NCI-H1105 (cell line): ENCODE measurements at places on chromosomes 5 and 9.

DNA sequence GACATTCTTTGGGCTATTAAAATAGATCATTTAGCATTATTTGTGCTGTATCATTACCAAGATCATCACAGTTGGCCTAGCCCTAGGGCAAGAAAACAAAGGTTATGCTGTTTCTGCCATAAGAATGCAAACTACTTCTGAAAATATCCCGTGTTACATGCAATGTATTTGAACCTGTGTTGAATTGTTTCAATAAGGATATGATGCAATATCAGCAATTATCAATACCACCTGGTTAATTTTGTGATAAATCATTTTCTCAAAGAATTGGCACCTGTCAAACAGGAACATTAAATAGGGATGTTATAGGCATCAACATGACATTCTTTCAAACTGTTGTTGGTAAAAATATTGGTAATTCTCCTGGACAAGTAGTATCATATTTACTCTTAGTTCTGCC is 2002.0 kb upstream of the CDH9 start:
- no peak for DNase-seq

DNA sequence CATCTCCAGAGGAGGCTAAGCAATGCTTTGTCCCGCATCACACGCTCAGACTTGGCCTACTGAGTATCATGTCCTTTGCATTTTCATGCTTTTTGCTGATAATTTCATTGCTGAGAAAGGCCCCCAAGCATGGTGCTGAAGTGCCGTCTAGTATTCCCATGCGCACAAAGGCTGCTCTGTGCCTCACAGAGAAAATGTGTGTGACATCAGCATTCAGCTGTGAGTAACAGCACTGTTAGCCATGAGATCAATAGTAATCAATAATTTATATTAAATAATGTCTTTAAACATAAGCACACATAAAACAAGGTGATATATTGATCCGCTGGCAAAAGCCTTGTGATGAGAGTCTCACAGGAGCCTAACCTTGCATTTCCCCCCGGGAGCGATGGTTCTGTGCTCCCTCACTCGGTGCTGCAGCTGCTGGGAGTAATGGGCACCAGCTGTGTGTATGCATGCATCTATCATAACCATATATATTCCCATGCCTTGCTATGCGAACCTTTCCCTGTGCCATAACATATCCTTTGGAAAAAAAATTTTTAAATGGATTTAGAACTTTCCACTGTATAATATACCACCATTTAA is 50.4 kb upstream of the RNF130 start:
- no peak for DNase-seq

- no peak for DNase-seq
These were observed 118.1 kb upstream of the CCDC112 start for GRCh38 chr5:115414406-115415142.

GRCh38 chr5:167485061-167485774 is 806.2 kb upstream of the WWC1 start:
- no peak for DNase-seq

DNA sequence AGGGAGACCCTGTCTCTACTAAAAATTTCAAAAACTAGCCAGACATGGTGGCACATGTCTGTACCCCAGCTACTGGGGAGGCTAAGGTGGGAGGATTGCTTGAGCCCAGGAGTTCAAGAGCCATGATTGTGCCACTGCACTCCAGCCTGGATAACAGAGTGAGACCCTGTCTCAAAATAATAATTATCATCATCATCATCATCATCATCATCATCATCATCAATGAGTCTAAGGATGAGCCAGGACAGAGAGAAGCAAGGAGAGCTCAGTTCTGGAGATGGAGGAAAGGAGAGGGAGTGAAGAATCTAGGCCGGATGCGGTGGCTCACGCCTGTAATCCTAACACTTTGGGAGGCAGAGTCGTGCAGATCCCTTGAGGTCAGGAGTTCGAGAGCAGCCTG is 36.7 kb upstream of the MATR3 start:
- DNase-seq, result no peak

DNA sequence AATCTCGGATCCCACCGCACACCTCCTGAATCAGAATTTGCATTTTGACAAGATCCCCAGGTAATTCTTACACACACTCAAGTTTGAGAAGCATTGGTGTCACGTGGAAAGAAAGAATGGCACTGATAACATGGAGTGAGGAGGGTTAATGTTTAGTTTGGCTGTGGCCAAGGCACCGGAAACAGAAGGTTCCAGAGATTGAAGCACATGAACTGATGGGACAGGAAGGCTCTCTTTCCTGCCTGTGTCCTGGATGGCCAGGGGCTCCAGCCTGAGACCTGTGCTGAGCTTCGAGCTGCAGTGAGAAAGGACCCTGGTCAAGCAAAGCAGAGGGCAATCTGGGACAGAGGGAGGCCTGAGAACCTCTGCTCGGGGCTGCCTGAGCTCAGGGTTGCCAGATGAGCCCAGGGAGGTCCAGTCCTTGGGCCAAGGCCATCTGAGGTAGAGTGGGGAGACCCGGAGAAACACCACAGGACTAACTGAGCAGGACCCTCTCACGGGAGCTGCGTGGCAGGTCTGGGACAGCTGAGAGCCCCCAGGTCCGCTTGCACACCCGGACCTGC is 27.3 kb downstream of the AFAP1L1 start:
- no peak for DNase-seq

GRCh38 chr9:132638240-132638639 is 31.5 kb downstream of the DDX31 start:
- DNase-seq, result no peak

DNA sequence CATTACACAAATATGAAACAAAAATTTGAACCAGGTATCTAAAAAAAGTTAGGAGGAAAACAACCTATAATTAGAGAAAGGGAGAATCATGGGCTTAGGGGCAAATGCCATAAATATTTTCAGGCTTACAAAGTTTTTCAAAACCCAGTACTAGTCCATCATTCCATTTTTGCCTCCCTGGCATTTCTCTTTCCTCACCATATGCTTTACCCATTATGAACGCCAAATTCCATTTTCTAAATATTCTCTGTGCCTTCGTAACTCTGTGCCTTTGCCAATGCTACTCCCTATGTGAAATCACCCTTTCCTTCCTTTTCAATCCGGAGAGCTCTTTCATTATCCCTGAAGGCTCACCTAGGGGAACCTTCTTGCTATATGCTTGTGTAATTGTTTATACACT is 434.1 kb downstream of the ZSWIM6 start:
- no peak for DNase-seq

GRCh38 chr5:151258816-151259215 is 5.8 kb downstream of the GM2A start:
- no peak for DNase-seq

DNA sequence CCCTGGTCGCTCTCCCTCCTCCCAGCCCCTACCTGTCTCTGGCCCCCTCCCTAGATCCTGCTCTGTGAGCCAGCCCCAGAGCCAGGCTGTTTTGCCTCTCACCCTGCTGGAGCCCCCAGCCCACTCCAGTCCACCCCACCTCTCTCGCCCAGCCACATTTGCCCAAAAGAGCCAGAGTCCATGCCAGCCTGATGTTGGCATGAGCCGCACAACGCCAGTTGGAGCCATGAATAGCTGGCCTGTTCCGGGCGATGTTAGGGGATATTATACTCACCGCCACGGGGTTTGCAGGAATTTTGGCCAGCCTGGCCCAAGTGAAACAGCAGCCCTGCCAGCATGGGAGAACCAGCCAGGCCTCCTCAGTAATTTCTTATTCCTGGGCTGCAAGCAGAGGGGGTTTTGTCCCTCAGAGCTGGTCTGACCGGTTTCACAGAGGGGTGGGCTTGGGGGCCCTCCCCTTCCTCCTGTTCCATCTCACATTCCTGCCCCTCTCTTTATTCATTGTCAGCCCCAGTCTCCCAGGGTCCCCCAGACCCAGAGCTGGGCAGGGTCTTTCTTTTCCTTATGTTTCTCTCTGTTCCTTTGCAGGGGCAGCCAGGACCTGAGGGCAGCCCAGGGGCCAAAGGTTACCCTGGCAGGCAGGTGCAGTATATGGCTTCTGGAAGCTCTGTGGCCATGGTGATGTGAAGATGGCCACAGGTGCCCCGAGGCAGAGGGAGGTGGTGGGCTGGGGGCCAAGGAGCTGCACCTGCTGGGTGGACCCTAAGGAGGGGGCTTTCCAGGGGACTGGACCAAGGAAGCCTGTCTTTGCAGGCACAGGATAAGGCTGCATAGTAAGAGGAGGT is 50.1 kb downstream of the COL27A1 start:
- DNase-seq, result no peak

GRCh38 chr5:94361161-94361560 is 257.2 kb downstream of the KIAA0825 start:
- DNase-seq, result no peak

- DNase-seq, result no peak
These were observed 19.0 kb downstream of the CXXC5 start for GRCh38 chr5:139667001-139667729.

DNA sequence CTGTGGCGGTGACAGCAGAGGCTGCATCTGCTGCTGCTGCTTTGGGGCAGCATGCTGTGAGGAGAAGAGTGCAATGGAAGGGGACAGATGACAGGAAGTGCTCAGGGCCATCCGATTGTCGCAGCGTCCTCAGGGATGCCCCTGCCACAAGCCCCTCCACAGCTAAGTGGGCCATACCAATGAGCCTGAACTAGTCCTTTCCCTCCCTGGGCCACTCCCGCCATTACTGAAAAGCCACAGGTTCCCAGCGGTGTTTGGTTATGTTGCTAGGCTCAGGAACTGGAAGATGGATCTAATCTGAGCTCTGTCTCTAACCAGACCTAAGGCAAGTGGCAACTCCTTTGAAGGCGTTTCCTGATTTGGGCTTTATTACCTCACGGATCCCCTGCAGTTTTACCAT is 109.2 kb downstream of the GAPVD1 start:
- no peak for DNase-seq

GRCh38 chr5:79535477-79536192 is 21.7 kb upstream of the HOMER1 start:
- DNase-seq, result no peak

GRCh38 chr9:107299437-107299836 is 16.4 kb downstream of the RAD23B start:
- no peak for DNase-seq

DNA sequence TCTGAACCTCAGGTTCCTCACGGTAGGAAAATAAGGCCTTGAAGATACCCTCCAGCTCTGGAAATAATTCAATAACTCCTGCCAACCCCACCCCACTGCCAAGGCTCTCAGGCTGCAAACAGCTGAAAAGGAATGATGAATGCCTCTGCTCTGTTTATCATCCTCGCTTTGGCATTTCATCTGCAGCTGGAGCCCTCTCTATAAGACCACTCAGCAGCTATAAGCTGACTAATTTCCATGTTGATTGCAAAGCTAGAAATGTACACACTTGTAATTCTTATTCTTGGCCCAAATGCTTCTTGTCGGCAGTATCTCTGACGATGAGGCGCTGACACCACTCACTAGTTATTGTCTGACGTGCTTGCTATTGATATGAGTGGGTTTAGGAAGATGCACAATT is 408.4 kb upstream of the NMUR2 start:
- no peak for DNase-seq

DNA sequence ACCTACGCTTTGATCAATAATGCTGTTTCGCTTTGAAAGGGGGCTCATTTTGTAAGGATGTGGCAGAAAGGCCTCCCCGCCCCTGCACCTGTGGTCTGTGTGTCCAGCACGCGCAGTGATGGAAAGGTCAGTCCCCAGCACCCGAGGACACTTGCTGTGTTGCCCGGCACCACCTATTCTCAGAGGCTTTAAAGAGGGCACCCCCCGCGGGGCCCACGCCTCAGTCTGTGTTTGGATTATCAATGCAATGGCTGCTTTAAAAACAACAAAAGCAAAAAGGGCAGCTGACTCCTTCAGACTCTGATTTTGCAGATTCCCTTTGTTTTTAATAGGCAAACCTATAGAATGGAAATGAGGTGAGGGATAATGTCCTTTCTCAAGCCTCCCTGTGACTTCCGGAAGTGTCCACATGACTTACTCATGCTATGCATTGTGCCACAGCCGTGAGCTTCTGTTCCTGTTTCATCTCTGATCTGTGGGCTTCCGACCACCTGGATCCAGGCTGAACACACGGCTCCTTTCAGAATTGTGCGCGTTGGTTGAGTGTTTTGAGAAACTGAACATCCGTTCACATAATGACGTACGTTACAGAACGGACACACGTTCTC is 416.2 kb downstream of the IRX2 start:
- no peak for DNase-seq

DNA sequence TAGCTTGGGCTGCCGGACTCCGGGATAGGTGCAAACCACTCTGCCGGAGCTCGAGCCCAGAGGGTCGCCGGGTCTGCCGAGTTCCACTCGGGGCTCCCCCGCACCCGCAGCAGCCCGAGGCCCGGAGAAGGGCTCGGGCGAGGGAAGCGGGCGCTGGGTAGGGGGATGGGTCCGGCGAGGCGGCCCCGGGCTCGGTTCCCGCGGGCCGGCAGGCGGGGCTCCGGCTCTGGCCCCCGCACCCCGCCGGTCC is 507 bp downstream of the RICTOR start:
- DNase-seq, result peak; percentile 12

- no peak for DNase-seq
These were observed 41.3 kb upstream of the GHR start for GRCh38 chr5:42381973-42382372.
